ENCODE measurements at places on chromosomes 5 and 9.
A peak's percentile ranks its signal among the peaks of the same experiment; 100 is the strongest.

- no peak for DNase-seq
Measured at GRCh38 chr9:94159069-94159939, 75.0 kb downstream of the PTPDC1 start.

GRCh38 chr5:154487541-154487940, 9.5 kb upstream of the HAND1 start:
- DNase-seq = no peak

DNA sequence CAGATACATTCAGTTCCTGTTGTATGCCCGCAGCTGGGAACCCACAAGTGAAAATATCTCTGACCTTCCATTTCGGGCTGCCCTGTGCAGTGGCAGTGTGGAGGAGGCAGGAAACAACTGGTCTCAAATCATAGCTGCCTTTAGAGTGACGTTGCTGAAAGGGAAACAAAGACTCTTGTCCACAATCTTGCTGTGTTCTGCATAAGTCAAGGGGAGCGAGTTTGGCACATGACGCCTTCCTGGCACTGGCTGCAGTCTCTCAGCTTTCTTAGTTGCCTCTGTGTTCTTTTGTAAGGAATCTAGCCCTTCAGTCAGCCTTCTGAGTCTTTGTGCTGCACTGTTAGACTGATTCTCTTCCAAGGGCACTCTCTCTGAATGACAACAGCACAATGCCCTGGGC, 24.0 kb downstream of the ADAMTS16 start:
- DNase-seq = no peak

DNA sequence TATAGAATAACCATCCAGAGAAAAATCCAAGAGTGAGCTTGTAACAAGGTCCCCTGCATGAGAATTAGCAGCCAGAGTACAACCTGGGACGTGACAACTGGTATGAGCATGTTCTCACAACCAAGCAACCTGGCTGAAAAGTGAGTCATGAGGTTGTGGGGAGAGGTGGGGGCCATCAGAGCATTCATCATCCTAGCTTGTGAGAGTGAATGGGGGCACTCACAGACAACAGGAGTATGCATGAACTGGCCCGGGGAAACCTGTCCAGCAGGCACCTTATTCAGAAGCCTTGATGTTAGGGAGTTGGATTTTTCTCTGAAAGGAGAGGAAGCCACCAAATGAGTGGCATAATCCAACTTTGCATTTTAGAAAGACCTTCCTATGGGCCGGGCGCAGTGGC, 113.0 kb downstream of the FRMD3 start:
- DNase-seq = no peak

- no peak for DNase-seq
Measured at GRCh38 chr9:112380102-112380824, at the start of gene HSDL2. TSS of gene HSDL2 (plus strand) at chr9:112380108. CDS start at chr9:112380164, 56 bp downstream.

DNA sequence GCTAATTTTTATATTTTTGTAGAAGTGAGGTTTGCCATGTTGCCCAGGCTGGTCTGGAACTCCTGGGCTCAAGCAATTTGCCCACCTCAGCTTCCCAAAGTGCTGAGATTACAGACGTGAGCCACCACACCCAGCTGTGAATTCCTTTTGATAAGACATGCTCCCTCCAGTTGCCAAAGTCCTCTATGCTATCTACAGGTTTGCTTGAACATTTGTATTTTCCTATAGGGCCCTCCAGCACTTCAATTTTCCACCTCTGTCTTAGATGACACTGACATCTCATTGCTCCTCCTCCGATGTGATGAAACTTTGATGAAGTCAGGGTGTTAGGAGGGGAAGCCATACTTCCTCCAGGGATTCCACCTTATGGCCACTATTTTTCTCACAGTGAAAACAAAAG, 25.2 kb upstream of the CTSV start:
- no peak for DNase-seq

DNA sequence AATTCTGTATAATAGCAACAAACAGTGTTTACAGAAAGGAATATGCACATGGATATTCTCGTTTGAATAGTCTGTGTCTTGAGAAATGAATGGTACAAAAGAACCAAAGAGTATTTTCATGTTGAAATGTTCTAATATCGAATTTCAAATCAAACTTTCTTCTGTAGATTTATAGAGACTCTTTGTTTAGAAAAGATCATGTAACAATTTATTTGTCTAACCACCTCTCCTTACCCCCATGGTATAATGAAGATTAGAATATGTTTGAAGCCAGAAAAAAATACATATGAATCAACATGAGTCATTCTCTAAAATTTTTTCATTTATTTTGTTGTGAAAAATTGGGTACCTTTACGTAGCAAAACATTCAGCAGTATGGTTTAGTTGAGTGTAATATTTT, 285.6 kb downstream of the PRR16 start:
- DNase-seq = no peak

DNA sequence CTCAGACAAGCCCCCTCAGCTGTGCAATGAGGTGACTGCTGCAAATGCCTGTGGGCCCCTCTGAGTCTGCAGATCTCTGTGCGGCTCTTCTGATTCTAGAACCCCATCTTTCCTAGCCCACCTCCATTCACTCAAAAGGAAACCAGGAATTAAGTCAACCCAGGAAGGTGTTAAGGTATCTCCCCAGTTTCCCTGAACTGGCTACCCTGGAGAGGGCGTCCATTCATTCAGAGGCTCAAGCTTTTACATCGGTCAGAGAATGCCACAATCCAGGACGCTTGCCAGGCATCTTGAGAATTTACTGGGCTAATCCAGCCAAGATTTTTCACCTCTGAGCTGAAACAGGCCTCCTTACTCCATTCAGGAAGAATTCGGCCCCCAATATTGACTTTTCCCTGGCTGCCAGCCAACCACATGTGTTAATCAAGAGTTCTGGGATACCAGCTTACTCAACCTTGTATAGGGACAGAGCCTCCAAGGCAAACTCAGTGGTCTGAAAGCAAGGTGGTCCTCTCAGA, 889 bp upstream of the ADAMTS12 start:
- peak; percentile 23 for DNase-seq

- DNase-seq = no peak
Measured at GRCh38 chr5:111147502-111147901, 55.4 kb downstream of the WDR36 start.

GRCh38 chr9:85377731-85378289, 363.9 kb downstream of the AGTPBP1 start:
- no peak for DNase-seq

All from iPS-NIHi11 (cell line).